ENCODE measurements at places on chromosomes 3 and 15. TPM values are rescaled to one million over a fixed set of nuclear protein-coding genes. Genes with fewer than 3 reads are reported as not detected.

GRCh38 chr15:76439542-76439941 is 103.0 kb downstream of the ISL2 start:
- peak; percentile 44 for DNase-seq

- no peak for DNase-seq
These were observed 234.7 kb upstream of the PLSCR5 start for GRCh38 chr3:146839727-146840375.

DNA sequence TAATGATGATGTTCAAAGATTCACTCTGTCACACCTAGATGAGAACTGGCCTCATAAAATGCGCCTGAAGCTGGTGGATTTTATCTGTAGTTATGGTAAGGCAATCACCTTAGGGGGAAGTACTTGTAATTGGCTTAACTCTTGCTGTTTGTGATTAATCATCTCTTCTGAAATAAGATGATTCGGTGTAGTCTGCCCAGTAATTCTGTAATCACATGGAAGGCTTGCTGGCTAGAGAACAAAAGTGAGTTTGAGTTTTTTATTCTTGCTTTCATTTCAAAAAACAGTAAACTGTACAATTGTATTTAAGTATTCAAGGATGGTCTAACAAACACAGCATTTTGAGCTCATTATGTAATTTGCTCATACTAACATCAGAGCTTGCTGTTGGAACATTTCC is 72.1 kb downstream of the OTOL1 start:
- DNase-seq: no peak

DNA sequence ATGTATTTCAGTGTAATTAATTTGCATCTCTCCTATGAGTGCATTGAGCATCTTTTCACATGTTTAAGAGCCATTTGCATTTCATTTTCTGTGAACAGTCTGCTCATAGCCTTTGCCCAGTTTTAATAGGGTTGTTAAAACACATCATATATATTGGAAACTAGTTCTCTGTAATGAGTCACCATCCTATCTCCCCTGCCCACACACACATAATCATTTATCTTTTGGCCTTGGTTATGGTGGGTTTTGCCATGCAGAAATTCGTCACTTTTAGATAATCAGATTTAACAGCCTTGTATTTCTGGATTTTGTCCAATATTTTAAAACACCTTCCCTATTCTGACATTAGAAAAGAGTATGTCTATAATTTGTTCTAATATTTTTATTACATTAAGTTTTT is 11.9 kb upstream of the CHRM5 start:
- DNase-seq: no peak

DNA sequence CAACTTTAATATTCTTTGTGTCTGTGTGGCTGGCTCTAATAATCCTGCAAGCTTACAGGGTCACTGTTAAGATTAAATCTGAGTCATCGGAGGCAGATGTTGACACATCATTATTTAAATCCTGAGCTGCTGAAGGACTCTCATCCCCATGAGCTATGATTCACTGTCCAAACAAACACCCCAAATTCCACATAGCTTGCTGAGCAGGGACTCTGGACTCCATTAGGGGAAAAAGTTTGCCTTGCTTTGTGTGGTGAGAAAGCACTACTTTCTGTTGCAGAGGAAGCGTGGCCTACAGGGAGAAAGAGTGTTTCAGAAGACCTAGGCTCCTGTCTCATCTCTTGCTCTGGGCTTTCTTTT is 213.7 kb downstream of the PDCD6IP start:
- no peak for DNase-seq

GRCh38 chr15:74423431-74424257 is 10.1 kb downstream of the SEMA7A start:
- DNase-seq: peak; percentile 59

Gene GNAT1
- not detected for total RNA-seq

Gene ITIH3
- total RNA-seq: not detected

Gene STRA6
- 10.3 TPM for total RNA-seq

Gene WDR93
- not detected for total RNA-seq
